ENCODE measurements at places on chromosomes 5 and 9.

DNA sequence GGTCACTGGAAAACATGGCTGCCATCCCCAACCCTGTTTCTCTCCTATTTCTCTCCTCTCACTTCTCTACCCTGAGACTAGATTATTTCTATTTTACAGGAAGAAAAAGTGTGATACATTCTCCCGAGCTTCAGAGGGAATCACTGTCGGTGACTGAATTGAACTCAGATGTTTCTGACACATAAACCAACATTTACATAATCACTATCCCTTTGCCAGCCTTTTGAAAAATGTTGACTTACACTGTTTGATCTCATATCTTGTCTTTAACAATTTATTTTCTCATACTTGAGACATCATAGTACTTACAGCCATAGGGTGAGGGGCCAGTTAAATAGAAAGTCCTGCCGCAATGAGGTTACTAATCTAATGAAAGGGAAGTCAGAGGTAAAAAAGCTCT lies 25.1 kb upstream of the PPP2CA start:
- DNase-seq, result no peak

- DNase-seq, result peak; percentile 61
Measured at GRCh38 chr5:164191240-164191639, 685.8 kb downstream of the MAT2B start.

GRCh38 chr5:146060221-146060585 lies 45.2 kb downstream of the PLAC8L1 start:
- DNase-seq, result no peak

DNA sequence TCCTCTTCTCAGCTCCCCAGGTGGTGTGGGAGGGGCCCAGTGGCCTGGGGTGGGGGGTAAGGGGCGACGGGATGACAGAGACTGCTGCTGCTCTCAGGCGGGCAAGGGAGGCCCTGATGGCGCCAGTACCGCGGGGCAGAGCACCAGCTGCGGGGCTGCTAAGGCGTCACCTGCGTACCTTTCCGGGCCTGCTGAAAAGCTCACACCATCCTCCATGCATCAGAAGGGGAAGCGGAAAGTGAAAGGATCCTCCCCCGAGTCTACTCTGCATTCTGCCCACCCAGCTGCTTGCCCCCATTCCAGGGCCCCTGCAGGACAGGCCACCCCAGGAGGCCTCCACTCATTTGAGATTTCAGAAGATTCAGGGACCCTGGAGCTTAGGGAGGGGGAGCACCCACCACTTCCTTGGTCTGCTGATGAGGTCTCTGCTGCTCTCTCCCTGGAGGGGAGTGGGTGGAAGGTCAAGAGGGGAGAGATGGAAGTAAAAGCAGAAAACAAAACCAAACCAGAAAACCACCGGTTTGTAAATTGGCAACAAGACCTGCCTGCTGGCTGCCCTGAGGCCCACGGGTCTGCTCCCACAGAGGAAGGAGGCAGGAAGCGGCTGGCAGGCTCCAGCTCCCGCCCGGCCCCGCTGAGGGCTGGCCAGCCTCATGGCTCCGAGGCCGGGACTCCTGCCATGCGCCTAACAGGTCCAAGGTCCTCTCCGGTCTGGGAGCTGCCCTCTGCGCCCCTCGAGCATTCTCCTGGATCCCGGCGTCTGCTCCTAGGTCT lies 33.6 kb downstream of the PRRT1B start:
- peak; percentile 7 for DNase-seq

DNA sequence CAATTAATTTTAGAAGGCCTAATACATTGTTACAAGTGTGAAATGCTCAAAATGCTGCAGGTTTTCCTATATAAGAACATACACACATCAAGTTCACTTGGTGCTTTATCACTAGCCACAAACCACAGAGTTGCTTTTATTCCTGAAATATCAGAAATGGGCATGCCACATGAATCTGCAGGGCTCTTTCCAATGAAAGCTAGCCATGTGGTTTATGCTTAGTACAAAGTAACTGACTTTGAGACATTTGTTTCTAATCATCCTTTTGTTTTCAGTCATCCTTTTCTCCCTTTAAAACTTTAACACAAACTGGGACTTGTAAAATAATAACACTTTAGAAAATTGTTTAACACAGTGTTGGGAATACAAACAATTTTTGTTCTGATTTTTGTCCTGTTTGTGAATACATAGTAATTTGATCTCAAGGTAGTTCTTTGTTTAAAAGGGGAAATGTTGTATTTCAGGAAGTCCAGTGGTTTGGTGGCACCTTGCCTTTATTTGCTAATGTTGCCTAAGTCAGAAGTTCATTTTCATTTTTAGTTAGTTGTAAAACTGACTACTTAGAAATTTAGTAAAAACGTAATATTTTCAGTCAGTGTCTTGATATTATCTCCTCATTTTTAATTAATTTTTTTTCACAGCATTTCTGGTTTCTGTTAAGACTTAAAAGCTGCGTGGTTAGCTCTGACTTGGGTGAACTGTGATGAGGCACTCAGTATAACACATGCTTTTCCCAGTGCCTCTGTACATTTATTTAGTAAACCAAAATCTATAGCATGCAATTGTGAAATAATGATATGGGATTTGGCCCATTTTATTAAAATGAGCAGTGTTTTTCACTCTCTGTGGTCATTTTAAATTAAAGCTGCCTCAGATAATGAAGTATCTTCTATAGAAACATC lies 18.6 kb downstream of the PRDM6 start:
- no peak for DNase-seq

DNA sequence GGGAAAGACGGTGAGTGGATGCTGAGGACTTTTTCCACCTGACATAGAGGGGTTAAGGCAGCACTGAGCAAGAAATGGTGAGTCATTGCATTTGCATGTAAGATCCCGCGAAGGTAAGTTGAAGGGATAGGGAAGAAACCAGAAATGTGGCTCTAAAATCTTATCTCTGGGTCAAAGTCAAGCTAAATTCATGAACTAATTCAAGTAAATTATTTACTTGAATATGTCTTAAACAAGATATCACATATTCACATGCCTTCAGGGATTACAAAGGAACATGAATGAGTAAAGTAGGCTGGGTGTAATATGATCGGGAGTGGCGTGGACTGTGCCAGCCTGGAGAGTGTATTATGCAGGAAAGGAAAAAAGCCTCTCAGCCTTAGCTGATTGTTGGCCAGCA lies 74.4 kb upstream of the EQTN start:
- DNase-seq, result no peak

DNA sequence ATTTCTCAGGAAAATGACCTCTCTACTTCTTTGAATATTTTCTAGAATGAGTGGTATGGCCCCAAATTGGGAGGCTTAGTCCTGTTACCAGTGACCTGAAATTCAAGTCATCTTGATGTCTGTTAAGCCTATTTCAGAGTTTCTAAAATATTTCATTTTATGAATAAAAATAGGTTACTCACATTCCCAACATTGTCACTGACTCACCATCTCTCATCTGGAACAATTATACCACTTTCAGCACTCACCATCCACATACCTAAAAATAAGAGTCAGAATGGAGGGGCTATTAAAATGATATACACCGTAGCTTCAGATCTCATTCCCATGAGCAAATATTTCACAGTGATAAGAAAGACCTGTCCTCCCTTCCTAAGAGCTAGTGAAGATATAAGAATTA lies 71.8 kb downstream of the KIAA1958 start:
- no peak for DNase-seq

DNA sequence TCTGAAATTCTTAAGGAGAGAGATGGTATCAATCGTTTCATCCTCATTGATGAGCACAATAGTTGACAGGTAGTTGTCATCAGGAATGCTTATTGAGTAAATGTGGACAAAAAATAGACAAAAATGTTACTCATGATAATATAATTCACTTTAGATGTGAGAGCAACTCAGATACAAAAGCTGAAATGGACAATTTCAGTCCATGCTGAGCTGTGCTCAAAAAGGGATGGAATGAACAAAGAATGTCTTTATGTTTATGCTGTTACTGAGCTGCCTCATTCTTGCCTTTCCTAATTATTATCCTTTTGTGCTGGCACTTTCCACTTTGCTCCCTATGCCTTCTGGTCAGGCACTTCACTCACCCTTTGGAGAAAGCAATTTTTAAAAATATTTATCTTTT lies 49.5 kb downstream of the JAKMIP2 start:
- no peak for DNase-seq

DNA sequence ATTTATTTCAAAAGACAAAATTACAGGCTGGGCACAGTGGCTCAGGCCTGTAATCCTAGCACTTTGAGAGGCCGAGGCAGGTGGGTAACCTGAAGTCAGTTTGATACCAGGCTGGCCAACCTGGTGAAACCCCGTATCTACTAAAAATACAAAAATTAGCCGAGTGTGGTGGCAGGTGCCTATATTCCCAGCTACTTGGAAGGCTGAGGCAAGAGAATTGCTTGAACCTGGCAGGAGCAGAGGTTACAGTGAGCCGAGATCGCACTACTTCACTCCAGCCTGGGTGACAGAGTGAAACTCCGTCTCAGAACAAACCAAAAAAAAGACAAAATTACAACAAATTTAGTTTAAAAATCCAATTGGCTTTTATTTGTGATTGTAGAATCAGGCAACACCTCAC lies 14.3 kb upstream of the SLC30A5 start:
- DNase-seq, result no peak

DNA sequence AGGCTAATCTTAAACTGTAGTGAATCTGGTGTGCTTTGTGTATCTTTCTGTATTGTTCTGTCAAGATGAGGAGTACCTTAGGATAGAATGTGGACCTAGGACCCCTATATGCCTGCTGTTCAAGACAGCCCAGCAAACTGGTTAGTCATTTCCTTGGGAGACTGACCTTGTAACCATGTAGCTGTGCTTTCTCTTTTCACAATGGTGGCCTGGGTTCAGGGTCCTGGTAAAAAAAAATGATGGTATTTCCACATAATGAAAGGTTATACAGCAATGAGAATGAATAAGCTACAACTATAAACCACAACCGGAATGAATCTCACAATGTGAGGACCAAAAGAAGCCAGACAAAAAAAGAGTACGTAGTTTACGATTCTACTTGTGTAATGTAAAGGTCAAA lies 36.4 kb upstream of the F2RL1 start:
- peak; percentile 88 for DNase-seq

GRCh38 chr5:171899792-171900191 lies 106.6 kb downstream of the FBXW11 start:
- DNase-seq, result no peak

DNA sequence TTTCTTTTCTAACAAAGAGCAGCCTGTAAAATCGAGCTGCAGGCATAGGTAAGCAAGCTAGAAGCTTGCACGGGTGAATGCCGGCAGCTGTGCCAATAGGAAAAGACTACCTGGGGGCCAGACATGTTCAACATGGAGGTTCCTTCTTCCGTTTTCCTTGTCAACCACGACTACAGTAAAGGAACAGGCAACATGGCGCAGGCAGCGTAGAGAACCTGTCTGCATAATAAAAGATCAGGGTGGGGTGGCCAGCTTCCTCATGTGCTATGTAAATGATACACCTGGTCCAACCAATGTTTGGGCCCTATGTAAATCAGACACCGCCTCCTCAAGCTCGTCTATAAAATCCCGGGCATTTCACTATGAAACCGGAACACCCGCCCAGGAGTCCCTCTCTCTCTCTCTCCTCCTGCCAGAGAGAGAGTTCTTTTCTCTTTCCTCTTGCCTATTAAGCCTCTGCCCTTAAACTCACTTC lies 103.8 kb upstream of the LIFR start:
- no peak for DNase-seq

DNA sequence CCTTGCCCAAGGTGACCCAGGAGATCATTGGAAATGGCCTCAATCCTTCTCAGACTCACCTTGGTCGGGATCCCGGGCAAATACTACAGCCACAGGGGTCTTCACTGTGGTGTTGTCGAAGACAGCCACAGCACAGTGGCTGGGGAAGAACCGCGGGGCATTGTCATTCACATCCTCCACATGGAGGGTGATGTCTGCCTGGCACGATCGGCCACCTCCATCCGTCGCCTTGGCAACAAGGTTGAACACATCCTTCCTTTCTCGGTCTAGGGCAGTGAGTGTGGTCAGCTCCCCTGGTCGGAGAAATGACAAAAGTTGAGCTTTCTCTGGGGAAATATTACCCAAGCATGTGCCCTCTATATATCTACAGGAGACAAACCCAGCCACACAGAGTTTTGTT lies 56.8 kb downstream of the FAT2 start:
- DNase-seq, result no peak

DNA sequence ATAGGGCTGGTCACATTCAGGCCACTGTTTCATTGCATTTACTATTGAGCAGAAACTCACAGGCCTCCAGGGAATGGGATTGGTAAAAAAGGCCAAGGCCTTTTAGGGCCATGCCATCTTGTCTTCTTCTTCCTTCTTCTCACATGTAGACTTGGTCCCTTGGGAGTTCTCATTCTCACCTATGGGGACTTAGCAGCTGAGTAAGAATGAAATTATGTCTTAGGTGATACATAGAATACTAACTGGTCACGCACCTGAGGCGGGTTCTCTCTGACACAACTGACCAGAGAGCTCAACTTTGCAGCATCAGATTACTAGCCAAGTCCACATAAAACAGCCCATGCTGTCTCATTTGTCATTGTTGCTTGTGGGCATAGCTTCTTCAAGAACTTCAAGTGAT lies 641.8 kb downstream of the EFNA5 start:
- no peak for DNase-seq

DNA sequence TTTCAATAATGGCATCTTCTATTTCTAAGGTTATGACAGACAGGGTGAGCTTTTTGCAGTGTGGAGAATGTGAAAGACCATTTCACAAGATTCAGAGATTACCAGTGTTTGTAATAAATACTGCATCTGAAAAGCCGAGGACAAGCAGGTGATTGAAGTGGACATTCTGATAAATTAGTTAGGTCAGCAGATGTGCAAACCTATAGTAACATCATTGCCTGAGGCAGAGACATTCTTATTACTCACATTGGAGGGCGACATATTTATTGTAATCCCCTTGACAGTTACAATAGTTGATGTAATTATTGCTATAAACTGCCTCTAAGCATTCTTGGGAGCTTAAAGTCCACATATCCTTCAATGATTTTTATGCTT lies 3.3 kb downstream of the RASGRF2 start:
- no peak for DNase-seq

- DNase-seq, result no peak
Measured at GRCh38 chr5:3650868-3651267, 55.2 kb downstream of the IRX1 start.
